ENCODE measurements at places on chromosomes 2 and 18. TPM values are rescaled to one million over a fixed set of nuclear protein-coding genes. Genes with fewer than 3 reads are reported as not detected.
A peak's percentile ranks its signal among the peaks of the same experiment; 100 is the strongest.

Gene CIDEA
- polyA plus RNA-seq, result not detected

Gene UNC80
- under 0.01 TPM for polyA plus RNA-seq

- DNase-seq, result no peak
Observed at GRCh38 chr18:57737400-57738060, 65.6 kb downstream of the ATP8B1 start.

DNA sequence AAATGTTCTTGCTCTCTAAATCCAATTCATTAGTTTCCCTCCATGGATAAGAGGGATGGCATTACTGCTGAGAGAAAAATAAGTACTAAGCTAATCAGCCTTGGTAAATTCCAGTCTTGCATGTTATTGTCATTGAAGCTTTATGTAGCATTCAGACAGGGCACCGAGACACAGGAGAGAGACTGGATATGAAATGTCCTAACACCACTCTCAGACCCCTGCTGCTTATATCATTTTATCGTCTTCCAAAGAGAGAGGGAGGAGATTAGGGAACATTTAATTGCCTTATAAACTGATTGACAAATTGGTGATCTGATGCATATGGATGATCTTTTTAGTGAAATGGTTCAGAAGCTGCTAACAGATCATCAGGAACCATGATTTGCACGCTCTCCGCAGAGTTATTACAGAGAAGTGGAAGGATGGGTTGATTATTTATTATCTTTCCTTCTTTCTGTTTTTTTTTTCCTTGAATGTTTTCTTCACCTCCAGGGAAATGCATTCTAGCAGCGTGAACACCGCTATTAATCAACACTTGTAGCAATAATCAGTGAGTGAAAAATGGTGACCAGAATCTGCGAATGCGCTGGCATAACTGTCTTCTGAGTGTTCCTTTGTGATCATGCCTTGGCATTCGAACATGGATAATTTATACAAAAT is 150.7 kb upstream of the NRP2 start:
- DNase-seq, result no peak

- peak; percentile 73 for DNase-seq
Observed at GRCh38 chr18:75612456-75612855, 185.0 kb upstream of the SMIM21 start.

- DNase-seq, result no peak
Observed at GRCh38 chr2:221120643-221121042, 451.5 kb downstream of the EPHA4 start.

- DNase-seq, result no peak
Observed at GRCh38 chr18:24346254-24346653, 51.4 kb downstream of the OSBPL1A start.
